ENCODE measurements at places on chromosomes 13 and 19.

GRCh38 chr19:3042621-3043267 lies 13.7 kb upstream of the TLE2 start:
- no peak for DNase-seq

DNA sequence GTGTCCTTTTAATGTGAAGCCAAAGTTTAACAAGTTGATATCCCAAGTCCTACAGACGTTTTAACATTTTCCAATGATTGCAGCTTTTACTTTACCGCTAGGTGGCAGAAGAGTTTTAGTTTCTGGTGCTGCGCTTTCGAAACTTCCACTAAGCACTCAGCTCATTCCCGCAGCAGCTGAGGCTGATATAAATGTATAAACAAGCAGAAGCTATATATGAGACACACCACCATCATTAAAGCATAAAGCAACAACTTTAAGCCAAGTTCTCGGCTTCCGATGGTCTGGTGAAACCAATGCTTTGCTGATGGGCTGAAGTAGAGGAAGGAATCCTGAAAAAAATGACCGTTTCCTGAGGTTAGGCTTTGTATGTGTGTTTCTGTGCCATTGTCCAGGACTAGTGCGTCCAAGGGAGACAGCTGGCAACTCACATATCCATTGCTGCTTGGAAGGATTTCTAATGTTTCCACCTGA lies 753.9 kb downstream of the OLFM4 start:
- DNase-seq = peak; percentile 74

DNA sequence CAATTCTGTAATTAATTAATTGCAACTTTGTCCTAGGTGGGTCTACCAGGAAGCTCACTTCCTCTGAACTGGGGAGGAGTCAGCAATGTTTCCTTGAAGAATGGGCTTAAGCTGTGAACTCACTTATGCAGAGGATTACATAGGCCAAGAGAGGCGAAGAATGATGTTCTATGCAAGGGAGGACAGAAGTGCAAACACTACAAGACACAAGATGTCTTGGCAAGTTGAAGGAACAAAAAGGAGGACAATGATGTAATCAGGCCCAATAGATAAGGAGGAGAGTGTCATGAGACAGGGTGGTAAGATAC lies 275.9 kb downstream of the LHFPL6 start:
- no peak for DNase-seq

GRCh38 chr19:8085598-8086408 lies 33.2 kb downstream of the CCL25 start:
- no peak for DNase-seq

DNA sequence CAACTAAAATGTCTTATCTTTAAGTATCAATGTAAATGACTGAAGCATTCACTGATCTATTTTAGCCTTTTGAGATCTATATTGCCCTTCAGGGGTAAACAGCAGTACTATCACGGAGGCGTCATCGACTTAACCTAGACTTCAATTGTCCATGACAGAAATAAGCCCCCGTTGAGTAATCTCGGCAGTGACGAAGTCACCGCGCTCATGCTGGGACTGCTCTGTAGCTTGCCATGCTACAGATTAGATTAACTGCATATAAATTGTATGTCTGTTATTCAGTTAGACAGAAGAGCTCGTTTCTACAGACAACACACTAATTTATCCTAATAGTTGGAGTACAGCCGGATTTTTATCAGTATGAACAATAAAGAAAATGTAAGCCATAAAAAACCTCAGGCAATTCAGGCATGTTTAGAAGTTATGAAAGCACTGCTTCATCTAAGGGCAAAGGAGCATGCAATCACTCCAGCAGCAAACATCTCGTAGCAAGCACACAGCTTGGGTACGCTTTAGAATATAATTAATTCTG lies 56.6 kb downstream of the TUBGCP3 start:
- DNase-seq = no peak

GRCh38 chr19:49971991-49972411 lies 11.0 kb upstream of the SIGLEC11 start:
- no peak for DNase-seq

DNA sequence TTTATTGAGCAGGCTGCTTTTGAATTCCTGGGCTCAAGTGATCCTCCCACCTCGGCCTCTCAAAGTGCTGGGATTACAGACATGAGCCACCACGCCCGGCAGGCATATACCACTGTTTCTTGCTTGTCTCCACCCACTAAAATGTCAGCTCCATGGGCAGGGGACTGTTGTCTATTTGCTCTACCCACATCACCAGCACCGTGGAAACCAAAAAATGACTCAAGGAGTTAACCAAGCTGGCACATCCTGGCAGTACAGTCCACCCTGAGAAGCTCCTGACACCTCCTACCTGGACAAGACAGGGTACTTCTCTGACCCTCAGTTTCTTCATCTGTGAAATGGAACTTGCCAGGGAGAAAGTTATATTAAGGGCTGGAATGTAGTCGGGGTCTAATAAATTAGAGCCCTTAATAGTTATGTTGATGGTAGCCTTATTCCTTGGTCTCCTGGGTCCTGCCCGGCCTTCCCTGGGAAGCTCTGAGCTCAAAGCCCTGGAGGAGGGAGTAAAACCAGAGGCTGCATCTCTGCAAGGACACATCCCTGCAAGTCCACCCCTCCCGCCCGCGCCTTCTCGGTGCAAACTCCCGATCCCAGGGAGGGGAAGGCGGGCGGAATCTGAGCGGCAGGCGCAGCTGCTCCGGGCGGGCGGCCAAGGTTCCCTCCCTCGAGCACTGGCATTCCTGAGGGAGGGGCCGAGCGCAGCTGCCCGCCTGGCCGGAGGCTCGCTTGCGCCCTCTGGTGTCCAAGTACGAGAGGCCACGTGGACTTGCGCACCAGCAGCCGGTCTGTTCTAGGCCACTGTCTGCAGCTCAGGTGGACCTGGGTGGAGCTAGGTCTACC lies 14.1 kb downstream of the RDH8 start:
- DNase-seq = peak; percentile 90

- no peak for DNase-seq
Measured at GRCh38 chr13:109274188-109274821, 512.1 kb downstream of the IRS2 start.

- DNase-seq = no peak
Measured at GRCh38 chr19:49554701-49555181, 25.6 kb downstream of the NOSIP start.

- no peak for DNase-seq
Measured at GRCh38 chr19:28606269-28607032, 606.5 kb downstream of the UQCRFS1 start.

GRCh38 chr13:40069173-40070044 lies 413.9 kb downstream of the COG6 start:
- DNase-seq = peak; percentile 81

- no peak for DNase-seq
Measured at GRCh38 chr13:94138831-94139230, 340.7 kb downstream of the DCT start.

- no peak for DNase-seq
Measured at GRCh38 chr13:113931841-113932459, 41.9 kb downstream of the C13orf46 start.

DNA sequence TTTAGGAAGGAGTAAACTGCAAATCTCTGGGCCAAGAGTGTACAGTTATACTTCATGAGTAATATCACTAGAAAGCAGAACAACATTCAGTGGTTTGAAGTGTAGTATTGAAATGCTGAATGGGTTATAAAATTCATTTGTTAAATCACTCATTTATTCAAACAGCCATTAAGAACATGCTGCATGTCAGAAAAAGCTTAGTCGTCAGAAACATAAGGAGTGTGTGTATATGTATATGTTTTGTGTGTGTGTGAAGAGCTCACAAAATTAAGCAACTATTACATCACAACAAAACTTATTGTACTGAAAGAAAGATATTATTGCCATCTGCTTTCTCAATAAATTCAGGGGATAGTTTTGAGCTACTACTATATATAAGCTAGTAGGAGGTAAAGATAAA lies 165.4 kb upstream of the PCDH9 start:
- no peak for DNase-seq

DNA sequence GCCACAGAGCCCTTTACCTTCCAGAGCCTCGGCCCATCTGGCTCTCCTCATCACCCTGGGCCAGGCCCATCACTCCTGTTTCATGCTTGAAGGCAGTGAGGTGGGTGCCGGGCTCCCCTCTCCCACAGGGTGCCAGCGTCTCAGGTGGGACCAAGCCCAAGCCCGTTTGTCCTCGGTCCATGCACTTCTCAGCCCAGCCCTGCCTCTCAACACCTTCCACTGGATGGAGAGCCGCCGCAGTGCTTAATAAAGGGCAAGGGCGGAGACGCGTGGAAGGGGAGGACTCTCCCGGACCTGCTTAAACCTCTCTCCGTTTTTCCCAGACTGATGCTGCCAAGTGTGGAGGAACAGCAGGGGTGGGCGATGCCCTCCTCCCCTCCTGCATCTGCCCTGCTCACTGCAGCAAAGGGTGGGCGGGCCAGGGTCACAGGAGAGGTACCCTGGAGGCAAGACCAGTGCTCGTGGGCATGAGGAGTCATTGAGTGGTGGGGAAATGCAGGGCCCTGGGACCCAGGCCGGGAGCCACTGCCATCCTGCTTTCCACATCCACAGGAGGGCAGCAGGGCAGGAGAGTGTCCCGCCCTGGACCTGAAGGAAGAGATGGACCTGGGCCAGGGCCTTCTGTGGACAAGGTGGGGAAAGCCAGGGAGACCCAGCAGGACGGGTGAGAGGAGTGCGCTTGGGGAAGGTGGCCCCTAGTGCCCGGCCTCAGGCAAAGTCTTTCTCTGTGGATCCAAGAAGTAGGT lies 9.7 kb upstream of the ATP11A start:
- no peak for DNase-seq

- DNase-seq = no peak
Measured at GRCh38 chr19:38945562-38946228, 15.0 kb downstream of the MRPS12 start.

DNA sequence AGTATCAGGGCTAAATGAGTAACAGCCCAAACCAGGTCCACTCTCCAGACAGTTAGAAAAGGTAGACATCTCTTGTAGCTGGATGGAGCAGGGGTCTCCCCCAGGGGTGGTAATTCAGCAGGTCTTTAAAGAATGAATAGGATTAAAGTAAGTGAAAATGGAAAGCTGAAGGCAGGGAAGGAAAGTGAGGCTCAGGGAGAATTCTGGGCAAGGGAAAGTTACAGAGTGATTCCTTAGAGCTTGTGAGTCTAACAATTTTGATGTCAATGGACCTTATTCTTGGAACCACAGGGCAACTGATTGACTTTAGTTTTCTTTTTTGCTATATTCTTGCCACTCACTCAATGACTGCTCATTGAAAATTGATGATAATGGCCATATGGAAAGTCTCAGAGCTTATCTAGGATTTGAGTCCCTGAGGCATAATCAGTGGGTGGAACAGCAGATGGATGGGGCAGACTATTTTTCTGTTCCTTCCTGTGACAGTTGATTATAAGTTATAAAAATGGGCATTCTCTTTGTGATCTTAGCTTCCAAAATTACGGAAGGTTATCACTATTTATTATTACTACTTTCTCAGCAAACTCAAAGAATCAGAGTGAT lies 76.9 kb downstream of the LRCH1 start:
- no peak for DNase-seq

DNA sequence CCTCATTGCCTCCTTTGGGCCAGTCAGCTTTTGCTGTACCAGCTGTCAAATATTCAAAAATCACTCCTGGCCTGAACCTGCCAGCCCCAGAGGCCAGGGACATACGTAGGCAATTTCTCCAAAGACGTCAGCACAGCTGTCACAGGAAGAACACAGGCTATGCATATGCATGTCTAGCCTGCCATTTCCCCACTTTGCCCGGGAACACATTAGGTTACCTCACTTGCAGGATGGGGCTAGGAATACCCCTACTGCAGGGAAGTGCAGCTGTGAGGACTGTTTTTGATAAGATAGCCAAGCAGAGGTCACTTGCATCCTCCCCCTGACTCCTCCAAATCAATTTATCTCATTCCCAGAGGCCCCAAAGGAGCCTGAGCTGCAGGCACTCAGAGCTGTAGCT lies 2.8 kb downstream of the ZNF667 start:
- DNase-seq = no peak

DNA sequence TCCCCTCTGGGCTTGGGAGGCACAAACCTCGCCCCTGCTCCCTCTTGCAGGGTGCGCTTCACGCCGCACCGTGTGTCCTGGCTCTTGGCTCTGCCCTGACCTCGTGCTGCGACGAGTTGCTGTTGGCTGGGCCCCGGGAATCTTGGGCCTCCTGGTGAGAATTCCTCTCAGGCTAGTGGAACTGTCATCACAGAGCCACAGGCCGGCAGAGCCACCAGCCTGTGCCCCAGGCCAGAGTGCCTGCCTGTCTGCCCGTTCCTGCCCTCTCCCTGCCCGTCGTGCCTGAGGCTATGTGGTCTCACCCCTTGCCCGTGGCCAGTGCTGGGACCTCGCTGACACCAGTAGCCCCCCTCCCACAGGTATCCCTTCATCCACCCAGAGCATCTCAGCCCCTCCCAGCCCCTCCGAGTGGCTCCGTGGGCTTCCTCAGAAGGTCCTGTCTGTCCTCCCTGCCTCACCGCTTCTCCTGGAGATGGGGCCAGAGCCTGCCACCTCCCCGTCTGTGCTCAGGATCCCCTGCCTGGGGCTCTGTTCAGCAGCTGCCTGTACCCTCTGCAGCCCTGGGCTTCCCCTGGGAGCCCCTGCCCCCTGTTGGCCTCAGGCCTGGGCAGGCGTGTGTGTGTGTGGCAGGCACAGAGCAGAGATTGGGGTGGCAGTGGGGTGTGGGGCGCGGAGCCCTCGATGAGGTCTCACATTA lies 13.3 kb downstream of the NDUFB7 start:
- DNase-seq = no peak

DNA sequence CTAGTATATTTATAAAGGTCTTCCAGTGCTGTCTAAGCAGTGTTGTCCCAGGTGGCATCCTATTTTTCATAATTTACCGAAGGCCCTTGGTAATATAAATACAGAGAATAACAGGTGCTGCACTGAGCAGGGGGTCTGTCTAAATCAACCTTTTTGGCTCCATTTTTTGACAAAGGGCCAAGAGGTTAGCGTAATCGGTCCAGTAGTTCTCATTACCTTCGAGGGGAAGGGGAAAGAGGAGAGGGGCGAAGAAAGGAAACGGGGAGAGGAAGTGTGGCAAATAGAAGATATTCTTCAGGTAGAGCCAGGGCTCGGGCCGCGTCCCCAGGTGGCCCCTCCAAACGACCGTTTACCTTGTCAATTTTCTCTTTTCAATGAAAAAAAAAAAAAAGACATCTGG lies 749 bp upstream of the PAN3 start:
- peak; percentile 26 for DNase-seq

DNA sequence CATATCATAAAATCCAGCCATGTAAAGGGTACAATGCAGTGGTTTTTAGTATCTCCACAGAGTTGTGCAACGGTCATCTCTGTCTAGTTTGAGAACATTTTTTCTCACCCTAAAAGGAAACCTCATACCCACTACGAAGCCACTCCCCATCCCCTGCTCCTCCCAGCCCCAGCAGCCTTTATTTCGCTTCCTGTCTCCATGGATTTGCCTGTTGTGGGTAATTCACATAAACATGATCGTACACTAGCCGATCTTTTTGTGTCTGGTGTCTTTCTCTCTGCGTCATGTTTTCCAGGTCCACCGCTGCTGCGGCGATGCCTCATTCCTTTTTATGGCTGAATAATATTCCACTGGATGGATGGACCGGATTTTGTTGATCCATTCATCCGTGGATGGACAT lies 28.6 kb downstream of the BICRA start:
- peak; percentile 60 for DNase-seq
